ENCODE measurements at places on chromosomes 7 and 10. TPM values are rescaled to one million over a fixed set of nuclear protein-coding genes. Genes with fewer than 3 reads are reported as not detected.

GRCh38 chr10:24887855-24888231 lies 64.6 kb downstream of the PRTFDC1 start:
- no peak for DNase-seq

DNA sequence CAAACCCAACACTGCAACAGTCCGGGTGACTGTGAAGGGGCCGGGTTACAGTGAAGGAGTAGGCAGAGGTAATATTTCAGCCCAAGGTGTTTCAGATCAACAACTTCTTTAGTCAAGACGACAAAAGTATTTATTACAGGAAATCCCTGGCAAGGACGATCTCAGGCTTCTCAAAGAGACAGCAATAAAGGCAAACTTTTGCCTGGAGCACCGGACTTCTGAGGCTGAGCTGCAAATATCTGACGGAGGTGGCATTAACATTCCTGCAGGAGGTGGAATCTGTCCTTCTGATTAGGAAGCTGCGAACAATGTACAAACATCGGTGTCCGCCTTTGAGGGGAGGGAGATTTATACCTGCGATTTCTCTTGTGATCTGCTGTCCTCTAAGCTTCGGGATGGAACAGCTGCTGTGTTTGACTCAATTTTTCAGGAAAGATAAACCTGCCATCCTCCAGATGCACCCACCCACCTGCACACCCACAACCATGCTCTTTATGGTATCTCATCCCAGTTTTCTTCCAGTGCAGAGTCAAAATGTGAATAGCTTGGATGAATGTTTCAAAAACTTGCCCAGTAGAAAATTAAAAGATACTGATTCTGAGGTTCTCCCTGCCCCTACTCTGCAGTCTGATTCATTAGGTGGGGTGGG lies 32.1 kb downstream of the EMX2 start:
- DNase-seq: no peak

DNA sequence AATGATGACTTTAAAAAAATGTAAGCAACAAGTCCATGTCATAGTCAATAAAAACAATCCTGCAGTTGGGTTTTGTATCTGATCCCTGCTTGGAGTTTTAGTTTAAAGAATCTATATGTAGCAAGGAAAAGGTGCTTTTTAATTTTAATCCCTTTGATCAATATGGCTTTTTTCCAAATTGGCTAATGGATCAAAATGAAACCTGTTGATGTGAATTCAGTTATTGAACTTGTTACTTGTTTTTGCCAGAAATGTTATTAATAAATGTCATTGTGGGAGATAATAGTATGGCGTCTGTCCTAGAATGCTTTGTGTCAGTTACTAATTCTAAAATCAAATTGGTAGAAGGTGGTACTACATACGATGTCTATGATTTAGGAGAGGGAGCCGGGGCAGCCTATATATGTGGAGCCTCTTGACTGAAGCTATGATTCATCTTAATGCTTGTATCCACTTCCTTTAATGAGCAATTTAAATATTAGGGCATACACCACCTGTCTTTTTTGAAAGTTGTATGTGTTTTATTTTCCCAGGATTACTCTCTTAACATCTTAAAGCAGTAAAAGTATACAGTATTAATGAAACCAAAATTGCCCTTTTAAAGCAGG lies 10.3 kb upstream of the PBLD start:
- no peak for DNase-seq

- peak; percentile 45 for DNase-seq
Measured at GRCh38 chr7:44307301-44307900, 18.0 kb downstream of the CAMK2B start.

COPG2 gene
- total RNA-seq: 37.9 TPM
